Activated CD4-positive, alpha-beta T cell treated with anti-CD3 and anti-CD28 coated beads, Interleukin-2, Interleukin-6, amounts not matched to agents 100 ng/mL and 50 ng/mL, durations not matched to agents 16 hours and 8 hours (primary cell): ENCODE measurements at places on chromosomes 5 and 9.

GRCh38 chr9:133449760-133450159 lies 10.0 kb upstream of the CACFD1 start:
- DNase-seq = no peak

DNA sequence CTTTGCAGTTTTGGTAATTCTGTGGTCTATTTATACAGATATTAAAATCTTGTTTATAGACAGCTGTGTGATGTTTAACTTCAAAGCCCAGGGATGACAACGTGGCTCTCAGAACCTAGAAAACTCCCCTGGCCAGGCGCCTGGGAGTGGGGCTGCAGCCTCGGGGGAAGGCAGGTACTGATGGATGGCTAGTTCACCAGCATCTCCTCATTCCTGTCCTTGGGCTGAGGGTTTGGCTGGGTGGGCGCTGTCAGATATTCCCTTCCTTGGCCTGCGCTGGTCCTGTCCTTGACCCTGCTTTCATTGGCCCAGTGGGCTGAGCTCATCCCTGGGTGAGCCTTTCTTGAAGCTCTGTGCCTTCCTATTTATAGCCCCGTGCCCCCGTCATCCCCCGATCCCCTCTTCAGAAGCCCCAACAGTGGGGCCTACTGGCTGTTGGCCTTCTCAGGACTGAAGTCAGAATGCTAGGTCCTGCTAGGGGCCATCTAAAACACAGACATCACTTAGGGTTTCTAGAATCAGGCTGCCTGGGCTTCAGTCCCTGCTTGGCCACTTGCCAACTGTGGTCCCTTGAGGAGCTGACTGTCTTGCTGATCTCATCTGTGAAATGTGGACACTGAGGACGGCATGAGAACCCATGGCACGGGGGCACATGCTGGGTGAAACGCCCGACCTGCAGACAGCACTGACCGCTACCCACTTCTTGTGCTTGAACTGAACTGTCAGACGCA lies 20.9 kb downstream of the SH3GLB2 start:
- DNase-seq = no peak

GRCh38 chr9:114012126-114012525 lies 66.0 kb downstream of the AMBP start:
- no peak for DNase-seq

DNA sequence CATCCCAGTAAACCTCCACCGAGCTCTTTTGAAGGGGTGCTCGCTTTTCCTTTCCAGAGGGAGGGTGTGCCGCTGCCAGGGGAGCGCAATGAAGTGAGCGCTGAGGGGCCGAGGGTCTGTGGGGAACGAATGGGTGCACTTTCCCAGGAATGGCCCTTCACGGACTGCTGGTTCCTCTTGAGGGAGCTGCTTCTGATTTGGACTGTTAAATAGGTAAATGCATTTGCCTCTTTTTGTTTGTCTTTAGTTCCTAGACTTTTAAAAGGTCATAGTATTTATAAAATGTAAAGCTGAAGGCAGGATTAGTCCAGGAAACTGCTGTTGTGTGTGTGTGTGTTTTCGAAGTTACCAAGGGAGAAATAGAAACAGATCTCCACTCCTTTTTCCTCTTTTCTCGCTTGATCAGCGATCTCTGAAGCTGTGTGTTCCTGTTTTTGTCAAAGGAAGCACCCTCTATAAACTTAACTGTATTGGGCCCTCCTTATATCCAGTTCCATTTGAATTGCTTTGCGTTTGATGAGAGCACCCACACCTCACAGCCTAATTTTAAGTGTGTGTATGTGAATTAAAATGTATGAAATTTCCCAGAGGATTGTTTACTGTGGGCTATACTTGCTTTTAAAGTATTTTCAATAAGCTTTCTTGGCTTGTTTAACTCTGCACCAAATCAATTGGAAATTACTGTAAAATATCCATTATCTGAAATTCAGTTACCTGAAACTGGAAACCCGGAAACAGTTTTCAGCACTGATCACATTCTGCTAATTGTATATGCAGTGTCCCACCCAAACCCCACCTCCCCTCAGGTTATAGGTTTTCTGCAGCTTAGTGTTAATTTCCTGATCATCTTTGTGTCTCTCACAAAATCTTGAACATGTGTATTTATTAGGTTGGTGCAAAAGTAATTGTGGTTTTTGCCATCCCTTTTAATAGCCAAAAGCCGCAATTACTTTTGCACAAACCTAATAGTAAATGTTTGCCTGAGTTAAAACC lies 966 bp downstream of the SNX2 start:
- DNase-seq = no peak

- DNase-seq = no peak
These were observed 8.5 kb downstream of the PTGS1 start for GRCh38 chr9:122379340-122379739.

DNA sequence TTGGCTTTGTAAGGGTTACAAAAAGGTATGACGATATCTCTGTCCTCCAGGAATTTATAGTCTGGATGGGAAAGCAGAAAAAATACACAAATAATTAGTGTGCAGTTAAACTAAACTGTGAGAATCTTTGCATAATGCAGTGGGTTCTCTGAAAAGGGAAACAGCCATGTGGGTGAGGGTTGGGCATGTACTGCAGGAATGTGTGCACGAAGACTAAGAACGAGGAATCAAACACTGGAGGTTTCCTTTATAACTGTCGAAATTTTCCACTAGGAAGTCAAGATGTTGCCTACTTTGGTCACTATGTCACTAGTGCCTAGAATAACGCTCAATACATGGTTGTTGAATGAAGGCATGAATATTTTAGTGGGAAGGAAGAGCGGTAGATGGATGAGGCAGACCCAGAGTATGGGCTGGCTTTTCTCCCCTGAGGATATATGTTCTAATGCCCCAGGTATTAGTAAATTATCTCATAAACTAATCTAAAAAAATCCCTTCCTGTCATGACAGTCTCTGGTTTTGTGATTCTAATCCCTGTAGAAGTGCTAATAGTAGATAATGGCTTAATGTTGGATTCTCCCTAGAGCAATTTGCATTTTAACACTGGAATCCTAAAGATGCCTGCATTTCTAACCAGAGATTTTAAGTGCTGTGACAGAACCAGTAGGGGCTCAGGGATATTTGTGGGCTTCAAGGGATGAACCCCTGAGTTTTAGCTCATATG lies 227.3 kb downstream of the NMUR2 start:
- DNase-seq = no peak
